HAP-1 (cell line): ENCODE measurements at places on chromosomes 7 and 10.

DNA sequence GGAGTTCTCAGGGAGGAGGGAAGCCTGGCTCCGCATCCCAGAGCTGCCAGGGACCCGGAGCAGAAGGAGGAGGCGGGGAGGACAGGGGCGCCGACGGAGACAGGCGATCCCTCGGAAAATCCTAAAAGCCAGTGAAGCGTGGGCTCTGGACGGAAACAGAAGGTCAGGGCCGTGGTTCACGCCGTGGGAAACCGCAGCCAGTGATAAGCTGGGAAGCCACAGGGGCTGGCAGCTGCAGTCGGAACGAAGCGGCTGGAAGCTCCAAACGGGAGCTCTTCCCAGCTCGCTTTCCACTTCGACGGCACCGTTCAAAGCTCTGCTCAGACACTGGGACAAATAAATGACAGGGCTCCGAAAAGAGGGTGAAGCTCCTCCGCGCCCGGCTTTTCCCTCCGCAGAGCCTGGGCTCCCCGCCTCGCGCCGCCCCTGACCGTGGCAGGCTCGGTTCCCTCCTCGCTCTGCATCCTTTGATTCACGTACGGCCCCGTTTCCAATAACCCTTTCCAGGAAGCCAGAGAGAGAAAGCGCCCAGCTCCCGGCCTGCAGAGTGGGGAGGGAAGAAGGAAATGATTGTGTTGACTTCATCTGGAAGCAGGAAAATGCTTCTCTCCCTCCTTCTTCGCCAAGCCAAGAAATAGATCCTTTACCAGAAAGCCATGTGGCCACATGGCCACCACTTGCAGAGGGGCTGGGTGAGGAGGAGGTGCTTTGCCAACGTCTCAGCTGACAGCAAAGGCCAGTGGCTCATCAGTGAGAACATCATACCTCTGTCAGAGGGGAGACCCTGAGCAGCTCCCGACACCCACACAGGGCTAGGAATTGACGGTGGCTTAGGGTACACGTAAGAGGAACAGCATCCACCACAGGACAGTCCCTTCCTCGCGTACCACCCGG, 57.4 kb downstream of the ADRB1 start:
- DNase-seq, result no peak

DNA sequence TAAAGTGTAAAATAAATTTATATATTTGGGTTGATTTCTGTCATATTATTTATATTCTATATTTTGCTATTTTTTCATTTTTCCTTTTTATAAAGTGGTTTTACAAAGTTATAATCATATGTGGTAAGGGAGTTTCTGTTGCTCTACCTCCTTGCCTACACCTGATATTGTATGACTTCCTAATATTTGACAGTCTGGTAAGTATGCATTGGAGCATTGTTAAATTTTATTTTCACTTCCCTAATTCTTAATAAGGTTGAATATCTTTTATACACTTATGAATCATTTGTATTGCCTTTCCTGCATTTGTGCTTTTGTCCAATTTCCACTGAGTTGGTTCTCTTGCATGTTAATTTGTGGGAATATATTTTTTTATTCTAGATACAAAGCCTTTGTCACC, 492.4 kb downstream of the GRID1 start:
- no peak for DNase-seq

GRCh38 chr7:15750727-15751126, 64.2 kb upstream of the MEOX2 start:
- DNase-seq, result no peak

DNA sequence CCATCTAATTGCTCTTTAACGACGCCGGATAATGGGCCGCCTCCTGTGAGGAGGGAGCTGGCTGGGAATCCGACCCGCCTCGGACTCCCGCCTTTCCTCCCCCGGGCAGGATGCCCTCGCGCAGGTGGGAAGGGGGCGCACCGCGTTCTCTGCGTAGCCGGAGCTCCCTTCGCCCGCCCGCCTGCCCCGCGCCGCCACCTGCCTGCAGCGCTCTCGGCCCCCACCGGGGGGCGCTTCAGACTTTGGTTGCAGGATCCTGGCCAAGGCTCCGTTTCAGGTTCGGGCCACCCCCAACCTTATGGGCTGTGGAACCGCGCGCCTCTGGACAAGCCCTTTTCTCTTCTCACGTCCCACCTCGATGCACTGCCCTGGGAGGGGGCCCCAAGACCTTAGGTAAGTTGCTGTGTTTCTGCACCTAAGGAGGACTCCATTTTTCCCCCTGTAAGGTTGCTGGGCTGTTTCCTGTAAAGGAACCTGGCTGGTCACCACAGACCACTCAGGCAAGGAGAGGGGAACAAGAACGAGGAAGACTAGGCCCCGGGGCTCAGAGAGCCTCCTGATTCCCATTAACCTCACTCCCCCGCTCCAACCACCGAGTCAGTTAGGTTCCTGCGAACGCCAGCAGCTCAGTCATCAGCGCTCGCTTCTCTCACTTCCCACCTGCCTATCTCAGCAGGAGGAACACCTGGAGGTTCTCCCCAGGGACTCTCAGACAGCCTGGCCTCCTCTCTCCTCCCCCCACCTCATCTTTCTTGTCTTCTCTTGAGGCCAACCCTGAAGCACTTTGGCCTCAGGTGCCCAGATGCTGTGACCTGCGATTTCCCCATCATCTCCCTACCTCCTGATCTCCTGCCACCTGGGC, 11.3 kb upstream of the KAZALD1 start:
- DNase-seq, result peak; percentile 90

GRCh38 chr10:22620140-22620857, 94.1 kb downstream of the PIP4K2A start:
- no peak for DNase-seq

GRCh38 chr7:138690495-138690894, 10.7 kb downstream of the SVOPL start:
- no peak for DNase-seq

DNA sequence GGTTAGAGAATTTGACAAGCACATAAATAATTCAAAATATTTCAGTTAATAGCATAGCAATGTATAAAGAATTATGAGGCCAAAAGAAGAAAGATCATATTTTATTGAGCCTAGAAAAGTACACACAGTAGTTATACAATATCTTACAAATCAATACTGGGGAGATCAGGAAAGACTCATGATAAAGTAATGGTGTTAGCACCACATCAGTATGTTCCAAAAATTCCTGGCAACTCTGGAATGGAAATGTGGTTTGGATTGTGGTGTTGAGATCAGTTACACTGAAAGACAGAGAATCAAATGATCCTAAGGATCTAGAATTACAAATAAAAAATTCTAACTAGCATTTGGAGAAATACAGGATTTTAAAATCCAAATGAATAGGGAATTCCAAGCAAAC, 420.5 kb upstream of the CNTNAP2 start:
- no peak for DNase-seq

DNA sequence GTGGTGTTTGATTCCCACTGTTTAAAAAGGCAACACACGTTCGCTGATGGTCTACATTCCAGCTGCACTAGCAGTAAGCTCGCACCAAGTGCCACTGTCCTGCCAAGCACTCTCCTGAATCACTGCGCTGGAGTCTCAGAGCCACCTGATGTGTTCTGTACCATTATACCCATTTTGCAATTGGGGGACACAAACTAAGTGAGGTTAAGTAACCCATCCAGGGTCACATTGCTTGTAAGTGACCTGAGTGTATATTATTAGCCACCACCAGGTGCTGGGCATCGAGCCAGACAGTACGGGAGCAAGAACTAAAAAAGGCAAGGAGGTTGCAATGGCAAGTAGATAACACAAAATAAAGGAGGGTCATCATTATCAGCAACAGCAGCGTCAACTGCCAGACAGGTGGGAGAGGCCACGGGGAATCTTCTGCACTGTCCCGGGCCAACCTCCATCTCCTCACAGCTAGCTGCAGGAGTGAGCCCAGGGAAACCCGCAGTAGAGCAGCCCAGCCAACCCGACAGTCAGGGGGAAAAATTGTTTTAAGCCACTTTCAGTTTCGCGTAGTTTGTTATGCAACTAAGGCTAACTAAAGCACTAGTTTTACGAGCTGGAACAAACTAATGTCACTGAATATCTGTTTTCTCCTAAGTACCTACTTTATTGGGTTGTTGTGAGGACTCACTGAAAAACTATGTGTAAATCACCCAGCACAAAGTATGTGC, 712 bp upstream of the CPVL start:
- DNase-seq, result peak; percentile 57

DNA sequence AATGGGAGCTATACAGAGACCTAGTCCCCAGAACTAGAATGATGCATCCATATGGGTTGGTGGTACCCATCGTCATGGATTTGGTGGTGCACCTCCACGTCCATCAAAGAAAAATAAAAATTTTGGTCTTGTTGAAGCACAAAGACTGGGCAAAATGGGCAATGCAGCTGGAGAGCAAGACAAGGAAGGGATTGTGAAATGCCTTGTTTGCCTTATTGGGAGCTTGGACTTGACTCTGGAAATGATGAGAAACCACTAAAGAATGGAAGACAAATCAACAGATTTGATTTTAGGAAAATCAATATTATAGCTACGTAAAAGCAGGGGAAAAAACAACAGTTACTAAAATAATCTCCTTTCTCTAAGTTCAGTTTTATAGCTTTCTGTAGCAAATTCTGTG, 150.9 kb downstream of the CPED1 start:
- DNase-seq, result no peak

DNA sequence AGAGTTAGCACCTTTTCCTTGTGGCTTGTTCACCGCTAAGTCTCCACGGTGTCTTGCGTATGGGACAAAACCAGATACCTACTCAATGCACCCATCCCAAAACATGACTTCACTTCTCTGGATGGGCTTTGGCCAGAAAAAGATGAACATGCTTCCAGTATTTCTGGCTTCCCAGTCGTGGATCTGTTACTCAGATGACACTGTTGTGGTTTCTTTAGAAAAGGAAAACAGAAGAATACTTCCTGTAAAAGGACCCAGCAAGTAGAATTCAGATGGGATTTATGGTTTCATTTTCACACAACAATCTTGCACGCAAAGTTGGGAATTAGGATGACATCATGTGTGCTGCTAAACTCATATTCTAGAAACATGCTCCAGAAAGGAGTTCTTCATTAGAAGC, 216.7 kb downstream of the ADAM12 start:
- DNase-seq, result no peak

DNA sequence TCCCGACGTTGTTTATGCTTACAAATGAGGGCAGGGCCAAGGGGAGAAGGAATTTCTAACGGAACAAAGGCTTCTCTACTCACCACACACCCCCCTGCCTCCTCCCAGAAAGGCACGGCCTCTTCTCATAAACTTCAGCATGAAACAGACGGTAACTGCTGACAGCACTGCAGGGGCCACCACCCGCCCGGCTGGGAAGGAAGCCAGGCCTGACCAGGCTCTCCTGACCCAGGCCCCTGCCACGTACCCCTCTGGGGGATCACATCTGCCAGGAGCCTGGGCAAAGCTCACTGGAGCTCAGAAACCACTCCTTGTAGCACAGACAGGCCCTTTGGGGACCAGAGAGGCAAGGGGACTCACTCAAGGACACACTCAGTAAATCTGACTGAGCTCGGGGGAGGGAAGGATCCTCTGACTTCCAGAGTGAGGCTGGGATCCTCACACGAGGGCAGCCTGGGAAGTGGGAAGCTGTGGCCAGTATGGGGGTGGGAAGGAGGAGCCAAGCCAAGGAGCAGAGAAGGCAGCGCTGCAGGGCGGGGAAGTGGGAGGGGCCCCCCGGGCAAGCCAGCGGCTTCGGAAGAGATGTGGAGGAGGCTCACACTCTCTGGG, 46.1 kb downstream of the ZCCHC24 start:
- DNase-seq, result peak; percentile 75

GRCh38 chr10:49035920-49036319, 79.4 kb downstream of the VSTM4 start:
- no peak for DNase-seq

- DNase-seq, result no peak
These were observed 108.0 kb downstream of the CREB5 start for GRCh38 chr7:28520074-28521015.

- no peak for DNase-seq
These were observed 11.9 kb downstream of the MEOX2 start for GRCh38 chr7:15674586-15674985.

- no peak for DNase-seq
These were observed 643 bp downstream of the KAT6B start for GRCh38 chr10:74827045-74827441.

DNA sequence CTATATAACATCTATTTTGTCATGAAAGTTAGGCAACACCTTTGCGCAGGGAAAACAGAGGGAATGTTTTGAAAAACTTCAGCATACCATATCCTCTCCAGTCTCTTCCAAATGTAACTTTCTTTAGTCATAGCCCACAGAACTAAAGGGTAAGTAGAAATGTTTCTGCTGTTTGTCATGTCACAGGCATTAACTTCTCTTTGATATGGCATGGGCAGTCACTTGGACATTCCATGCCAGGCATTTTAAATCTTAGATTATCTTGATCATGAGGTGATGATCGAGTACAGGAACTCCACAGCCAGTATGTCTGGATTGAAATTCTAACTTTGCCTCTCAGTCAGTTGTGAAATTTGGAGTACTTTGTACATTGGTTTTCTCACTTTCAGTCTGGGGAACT, 27.5 kb upstream of the ETV1 start:
- DNase-seq, result no peak

DNA sequence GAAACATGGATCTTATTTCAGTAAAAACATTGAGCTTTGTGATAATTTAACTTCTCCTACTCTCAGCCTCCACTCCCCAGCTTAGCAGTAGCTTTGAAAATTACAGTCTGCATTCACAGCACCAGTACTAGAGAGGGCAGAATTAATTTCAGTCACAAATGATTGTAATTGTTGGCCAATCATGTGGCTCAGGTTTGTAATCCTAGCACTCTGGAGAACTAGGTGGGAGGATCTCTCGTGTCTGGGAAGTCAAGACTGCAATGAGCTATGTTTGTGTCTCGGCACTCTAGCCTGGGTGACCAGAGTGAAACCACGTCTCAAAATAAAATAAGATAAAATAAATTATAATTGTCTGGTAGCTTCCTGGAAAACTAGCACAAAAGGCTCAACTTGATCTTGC, 620.9 kb downstream of the TNS3 start:
- no peak for DNase-seq

DNA sequence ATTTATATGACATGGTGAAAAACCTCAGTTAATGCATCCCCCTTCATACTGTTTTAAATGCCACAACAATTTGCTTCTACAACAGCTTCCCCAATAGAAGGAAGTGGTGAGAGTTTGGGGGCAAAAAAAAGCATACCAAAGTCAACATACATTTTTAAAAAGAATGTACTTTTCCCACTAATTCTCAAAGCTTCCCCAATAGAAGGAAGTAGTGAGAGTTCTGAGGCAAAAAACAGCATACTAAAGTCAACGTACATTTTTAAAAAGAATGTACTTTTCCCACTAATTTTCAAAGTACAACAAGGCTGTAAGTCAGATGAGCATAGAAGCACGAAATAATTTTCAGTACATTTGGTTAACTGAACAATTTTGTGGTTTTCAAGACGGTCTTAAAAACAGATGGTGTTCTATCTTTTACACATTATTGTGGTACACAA, 24.0 kb downstream of the WASL start:
- DNase-seq, result no peak

- DNase-seq, result no peak
These were observed 137.4 kb upstream of the PTN start for GRCh38 chr7:137480824-137481365.

- DNase-seq, result no peak
These were observed 31.6 kb downstream of the ELMO1 start for GRCh38 chr7:37417107-37417474.
